ENCODE measurements at places on chromosomes 7 and 10.

DNA sequence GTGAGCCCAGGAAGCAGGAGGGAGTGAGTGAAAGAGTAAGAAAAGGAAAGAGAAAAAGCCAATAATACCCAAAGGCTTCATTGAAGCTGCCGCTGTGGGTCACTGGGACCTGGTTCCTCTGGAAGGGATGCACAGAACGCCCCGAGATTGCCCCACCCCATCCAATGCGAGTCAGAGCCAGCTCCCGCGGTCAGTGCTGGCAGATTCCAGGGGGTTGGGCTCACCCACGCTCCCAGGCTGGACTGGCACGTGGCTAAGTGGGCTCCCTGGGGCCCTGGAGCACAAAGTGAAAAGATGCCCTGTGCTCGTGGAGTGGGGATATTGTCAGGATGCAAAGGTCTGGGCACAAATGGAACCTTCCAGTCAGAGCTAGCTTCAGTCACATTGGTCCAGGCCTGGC is 117.0 kb downstream of the OAT start:
- DNase-seq = no peak

GRCh38 chr7:51141451-51142003 is 175.1 kb downstream of the COBL start:
- DNase-seq = no peak

- DNase-seq = no peak
Observed at GRCh38 chr10:128713874-128714570, 587.8 kb upstream of the MKI67 start.

DNA sequence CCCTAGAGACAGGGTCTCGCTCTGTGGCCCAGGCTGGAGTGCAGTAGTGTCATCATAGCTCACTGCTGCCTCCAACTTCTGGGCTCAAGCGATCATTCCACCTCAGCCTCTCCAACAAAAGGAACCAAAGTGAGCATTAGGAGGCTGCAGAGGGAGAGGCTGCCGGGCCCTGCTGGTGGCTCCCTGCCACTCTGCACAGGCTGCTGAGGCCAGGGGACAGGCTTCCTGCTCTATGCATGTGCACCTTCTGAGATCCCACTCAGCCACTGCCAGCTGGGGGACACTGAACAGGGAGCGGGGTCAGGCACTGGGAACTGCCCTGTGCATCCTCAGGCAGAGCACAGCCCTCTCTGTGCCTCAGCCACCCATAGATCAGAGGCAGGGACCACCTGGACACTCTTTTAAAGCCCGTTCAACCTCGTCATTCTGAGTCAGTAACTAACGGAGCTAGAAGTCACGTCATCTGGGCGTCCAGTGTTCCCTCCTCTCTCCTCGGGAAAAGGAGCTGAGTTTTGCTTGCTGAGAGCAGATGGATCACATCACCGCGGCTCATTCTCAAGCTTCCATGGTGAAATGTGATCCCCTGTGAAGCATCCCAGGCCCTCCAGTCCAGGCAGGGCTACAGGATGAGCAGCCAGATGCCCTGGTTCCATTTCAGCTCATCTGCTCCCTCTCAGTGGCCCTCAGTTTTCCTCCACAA is 109.6 kb downstream of the MYL10 start:
- no peak for DNase-seq

- DNase-seq = no peak
Observed at GRCh38 chr7:904847-905246, 28.5 kb downstream of the GET4 start.

GRCh38 chr10:126212738-126213137 is 175.5 kb downstream of the ADAM12 start:
- DNase-seq = peak; percentile 37

- DNase-seq = no peak
Observed at GRCh38 chr10:119139464-119140067, 25.9 kb downstream of the SFXN4 start.

- DNase-seq = no peak
Observed at GRCh38 chr7:130939321-130940095, 205.5 kb upstream of the KLF14 start.

DNA sequence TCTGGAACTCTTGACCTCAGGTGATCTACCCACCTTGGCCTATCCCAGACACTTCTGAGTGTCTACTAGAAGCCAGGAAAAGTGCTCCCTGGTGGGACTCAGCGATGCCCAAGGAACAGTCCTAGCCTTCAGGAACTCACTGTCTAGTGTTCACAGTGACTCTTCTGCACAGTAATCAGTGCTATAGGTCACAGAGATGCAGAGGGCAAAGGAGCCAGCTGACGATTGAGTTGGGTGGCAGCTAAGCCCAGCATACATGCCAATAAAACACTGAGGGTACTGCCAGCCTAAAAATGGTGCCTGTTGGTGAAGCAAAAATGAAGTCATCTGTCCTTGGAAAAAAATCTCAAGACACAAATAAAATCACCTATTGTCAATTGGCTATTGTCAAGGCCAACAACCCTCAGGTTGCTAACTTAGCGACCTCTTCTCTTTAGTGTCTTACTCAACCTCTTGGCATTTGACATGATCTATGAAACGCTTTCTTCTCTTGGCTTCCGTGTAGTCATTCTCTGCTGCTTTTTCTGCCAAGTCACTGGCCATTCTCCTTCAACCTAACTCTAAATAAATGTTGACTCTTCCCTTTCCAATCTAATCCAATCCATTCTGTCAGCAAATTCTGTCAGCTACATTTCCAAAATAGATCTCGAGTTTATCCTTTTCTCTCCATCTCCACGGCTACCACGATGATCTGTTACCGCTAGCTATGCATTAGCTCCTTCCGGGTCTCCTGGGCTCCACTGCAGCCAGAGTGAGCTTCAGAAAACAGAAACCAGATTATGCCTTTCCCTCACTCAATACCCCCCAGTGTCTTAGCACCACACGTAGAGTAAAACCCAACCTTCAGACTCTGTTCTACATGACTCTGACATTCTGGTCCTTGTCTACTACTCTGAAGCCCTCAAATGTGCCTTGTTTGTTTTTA is 99.2 kb downstream of the ATXN7L1 start:
- no peak for DNase-seq

GRCh38 chr10:97531401-97531986 is 32.8 kb downstream of the UBTD1 start:
- DNase-seq = no peak

GRCh38 chr10:122034149-122034756 is 45.3 kb downstream of the TACC2 start:
- DNase-seq = no peak

GRCh38 chr10:49325916-49326783 is 27.2 kb downstream of the C10orf71 start:
- no peak for DNase-seq

DNA sequence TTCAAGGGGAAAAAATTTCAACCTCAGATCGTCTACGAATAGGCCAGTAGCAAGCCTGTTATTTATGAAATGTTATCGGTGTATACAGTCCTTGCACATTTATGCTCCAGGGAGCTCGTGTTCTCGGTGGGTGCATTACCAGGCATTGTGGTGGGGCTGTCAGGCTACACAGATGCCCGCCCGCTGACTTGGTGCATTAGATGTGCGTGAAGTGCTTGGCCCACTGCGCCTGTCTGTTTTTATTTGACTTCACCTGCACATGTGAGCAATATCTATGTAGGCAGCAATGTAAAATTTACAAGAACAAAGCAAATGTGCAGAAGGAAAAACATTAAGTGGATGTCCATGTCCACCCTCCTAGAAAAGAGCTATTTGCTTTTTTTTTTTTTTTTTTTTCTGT is 2.8 kb downstream of the FOXK1 start:
- DNase-seq = no peak

- DNase-seq = no peak
Observed at GRCh38 chr7:82257118-82257695, 186.4 kb downstream of the CACNA2D1 start.

GRCh38 chr10:2387261-2387660 is 649.9 kb upstream of the ADARB2 start:
- no peak for DNase-seq

DNA sequence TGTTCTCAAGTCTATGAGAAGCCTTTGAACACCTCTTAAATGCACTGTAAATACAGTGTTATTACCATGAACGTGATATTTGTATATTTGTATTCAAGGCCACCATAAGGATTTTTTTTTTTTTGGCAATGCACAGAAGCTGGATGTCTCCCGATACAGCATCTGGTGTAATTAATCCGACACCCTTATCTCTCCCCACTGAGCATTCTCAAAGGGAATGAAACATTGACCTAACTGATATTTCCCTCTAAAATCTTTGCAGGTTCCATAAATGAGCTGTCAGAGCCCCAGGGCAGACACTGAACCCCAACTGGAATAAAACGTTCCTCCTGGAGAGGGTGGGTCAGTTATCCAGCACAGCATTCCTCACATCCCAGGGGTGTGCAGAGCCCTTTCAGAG is 316.6 kb downstream of the PAXIP1 start:
- DNase-seq = no peak

DNA sequence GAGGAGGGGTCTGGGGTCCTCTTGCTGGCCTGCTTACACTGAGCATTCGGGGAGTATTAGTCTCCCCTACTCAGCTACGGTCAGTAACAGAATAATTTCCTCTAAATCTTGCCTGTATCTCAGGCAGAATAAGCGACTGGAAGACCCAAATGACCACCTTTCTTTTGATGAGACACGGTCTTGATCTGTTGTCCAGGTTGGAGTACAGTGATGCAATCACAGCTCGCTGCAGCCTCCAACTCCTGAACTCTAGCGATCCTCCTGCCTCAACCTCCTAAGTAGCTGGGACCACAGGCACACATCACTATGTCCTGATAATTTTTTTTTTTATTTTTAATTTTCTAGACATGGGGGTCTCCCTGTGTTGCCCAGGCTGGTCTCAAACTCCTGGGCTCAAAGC is 17.2 kb downstream of the CCL24 start:
- DNase-seq = no peak

DNA sequence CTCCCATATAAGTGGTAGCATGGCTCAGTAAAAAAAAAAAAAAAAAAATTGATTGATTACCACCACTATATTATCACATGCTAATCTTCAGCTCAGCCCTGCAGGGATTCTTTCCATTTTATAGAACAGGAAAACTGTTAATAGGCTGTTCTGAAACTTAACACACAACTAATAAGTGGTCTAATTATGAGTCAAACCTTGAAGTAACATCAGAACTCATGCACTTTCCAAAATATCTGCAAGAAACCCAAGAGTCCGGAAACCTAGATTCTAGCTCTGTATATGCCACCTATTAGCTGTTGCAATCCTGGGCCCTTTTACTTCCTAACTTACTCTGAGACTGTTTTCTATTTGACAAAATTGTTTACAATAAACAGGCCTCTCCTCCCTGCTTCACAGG is 23.9 kb downstream of the SEM1 start:
- no peak for DNase-seq

- no peak for DNase-seq
Observed at GRCh38 chr7:115478426-115478825, 552.1 kb downstream of the TFEC start.

DNA sequence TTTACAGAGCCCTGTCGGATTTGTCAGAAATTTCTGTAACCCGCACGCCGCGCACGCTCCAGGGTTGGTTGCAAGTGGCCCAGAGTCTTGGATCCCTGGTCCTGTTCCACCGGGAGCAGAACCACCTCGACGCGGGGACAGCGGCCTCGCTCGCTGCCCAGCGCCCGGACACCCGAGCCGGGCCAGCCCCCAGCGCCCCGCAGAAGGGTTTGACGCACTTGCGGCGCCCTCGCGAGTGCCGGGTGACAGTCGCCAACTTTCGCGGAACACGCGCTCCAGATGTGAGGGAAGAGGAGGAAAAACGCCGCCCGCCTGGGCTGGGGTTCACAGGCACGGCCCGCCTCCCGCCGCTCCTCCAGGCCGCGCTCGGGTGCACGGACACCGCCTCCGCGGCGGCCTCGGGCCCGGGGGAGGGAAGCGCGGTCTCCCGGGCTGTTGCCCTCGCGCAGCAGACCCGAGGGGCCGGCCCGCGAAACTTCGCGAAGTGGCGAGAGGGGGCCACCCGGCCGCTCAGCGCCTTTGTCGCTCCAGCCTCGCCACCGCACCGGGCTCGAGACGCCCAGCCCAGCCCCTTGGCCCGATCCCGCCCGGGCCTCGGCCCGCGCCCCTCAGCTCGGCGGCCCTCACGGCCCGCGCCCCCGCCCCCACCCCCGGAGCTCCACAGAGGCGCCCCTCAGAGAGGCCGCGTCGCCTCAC is 514 bp downstream of the RNF216 start:
- DNase-seq = no peak

Measured in retinal pigment epithelial cell (primary cell).